ENCODE measurements at places on chromosomes 1 and 21.

GRCh38 chr1:111269825-111270406 lies 20.7 kb upstream of the CHIA start:
- DNase-seq = no peak

- DNase-seq = no peak
Measured at GRCh38 chr1:221487781-221488524, 253.9 kb downstream of the DUSP10 start.

- no peak for DNase-seq
Measured at GRCh38 chr1:36481771-36482723, 666 bp downstream of the CSF3R start.

DNA sequence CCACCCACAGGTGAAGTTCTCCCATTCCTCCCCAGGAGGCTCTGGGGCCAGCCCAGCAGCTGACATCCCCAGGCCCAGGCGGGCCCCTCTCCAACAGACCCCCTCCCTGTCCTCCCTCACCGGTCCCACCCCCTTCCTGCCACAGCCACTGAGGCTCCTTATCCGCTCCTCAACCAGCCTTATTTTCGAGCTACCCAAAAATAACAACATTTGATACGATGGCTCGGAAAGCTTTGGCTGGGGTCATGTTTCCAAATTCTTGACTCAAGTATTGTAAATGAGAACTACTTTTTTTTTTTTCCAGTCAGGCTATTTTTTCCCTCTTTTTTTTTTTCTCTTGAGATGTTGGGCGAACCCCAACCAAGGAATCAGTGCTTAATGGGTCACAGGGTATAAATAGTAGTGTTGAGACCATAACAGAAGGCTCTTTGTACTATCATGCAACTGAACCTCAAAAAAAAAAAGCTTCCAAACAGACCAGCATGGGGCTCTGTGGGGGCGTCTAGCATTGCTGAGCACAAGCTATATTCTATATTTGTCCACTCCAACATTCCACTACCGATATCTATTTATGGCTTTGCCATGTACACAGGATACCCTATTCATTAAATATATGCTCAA lies 27.2 kb downstream of the IRF2BP2 start:
- no peak for DNase-seq

Data from HuH-7.5 (cell line).